ENCODE measurements at places on chromosomes 2 and 18.

- no peak for DNase-seq
These were observed 1273.6 kb upstream of the SLC39A10 start for GRCh38 chr2:194383401-194383800.

- no peak for DNase-seq
These were observed 180.3 kb downstream of the ANKRD44 start for GRCh38 chr2:197130318-197130717.

DNA sequence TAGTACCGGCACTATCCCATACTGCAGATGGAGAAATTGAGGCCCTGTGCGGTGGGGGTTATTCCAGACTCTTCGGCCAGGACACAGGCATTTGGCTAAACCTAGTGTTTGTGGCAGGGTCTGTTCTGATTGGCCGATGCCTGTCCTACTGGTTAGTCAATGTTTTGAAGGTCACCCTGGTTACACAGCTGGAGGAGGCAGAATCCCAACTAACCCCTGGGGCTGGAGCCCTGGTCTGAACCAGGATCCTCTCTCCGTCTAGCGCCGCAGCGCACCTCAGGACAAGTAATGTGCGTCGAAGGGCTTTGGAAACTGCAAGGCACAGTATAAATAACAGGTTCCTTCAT lies 19.4 kb downstream of the TEX44 start:
- DNase-seq: no peak

DNA sequence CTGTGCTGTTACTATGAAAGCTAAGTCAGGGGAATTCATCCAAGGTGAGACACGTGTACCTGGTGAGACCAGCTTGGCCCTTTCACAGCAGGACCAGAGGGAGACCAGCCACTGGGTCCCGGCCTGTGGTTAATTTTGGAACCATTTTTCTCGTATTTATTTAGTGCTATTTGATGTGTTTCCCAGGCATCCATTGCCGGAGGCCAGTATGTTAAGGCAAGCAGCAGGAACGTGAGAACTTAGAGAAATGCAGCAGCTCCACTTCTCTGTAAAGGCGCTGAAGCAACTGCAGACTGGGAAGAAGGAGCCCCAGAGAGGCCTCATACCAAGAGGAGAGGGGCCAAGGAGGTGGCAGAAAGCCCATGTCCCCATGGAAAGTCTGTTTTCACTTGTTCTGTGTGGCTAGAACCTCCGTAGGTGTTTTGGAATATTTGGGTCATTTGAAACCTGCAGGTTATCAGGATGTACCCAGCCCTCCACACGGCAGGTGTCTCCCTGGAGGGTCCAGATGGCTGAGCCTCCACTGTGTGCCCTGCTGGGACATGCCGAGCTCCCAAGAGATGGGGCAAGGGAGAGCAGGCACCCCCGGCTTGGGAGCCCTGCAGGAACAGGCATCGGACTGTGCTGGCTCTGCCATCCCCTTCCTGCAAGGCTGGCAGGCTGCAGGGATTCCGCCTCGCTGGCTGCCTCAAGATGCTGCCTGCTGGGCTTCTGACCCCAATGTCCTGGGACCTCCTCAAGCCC lies 256.0 kb upstream of the RAB6C start:
- DNase-seq: no peak

GRCh38 chr2:207155516-207156444 lies 10.0 kb downstream of the KLF7 start:
- no peak for DNase-seq

GRCh38 chr18:37575646-37576045 lies 10.0 kb upstream of the CELF4 start:
- no peak for DNase-seq

Measured in memory B cell (primary cell).